ENCODE measurements at places on chromosomes 4 and X.

DNA sequence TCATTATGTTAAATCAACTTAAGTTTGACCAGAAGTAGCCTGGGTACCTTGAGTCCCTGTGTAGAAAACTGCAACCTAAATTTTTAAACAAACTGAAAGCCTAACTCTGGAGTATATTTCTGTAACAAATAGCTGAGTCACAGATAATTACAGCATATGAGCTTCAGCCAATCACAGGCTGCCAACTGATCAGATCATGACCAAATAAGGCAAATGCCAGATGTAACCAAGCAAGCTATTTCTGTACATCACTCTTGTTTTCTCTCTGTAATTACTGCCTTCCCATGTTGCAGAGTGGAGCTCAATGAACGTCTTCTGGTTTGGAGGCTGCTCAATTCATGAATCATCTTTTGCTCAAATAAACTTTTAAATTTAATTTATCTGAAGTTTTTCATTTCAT, 980.9 kb upstream of the DIAPH2 start:
- no peak for DNase-seq

DNA sequence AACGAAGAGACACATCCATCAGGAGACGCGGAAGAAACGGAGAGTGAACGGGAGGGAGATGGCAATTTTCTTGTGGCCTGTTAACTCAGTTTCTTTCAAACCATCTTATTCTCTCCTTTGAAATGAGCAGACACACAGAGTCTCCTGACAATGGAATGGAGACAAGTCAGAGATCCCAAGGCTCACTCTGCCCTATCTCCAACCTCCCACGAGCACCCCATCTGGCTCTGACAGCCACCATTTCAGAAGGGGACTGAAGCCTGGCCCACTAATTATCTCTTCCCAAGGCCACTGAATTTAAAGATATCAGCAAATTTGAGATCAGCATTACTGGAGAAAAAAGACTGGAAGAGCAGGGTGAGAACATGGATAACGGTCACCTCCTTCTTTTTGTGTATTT, 215.6 kb downstream of the DHX15 start:
- no peak for DNase-seq

GRCh38 chr4:46386570-46386969, 3.4 kb downstream of the GABRA2 start:
- no peak for DNase-seq

DNA sequence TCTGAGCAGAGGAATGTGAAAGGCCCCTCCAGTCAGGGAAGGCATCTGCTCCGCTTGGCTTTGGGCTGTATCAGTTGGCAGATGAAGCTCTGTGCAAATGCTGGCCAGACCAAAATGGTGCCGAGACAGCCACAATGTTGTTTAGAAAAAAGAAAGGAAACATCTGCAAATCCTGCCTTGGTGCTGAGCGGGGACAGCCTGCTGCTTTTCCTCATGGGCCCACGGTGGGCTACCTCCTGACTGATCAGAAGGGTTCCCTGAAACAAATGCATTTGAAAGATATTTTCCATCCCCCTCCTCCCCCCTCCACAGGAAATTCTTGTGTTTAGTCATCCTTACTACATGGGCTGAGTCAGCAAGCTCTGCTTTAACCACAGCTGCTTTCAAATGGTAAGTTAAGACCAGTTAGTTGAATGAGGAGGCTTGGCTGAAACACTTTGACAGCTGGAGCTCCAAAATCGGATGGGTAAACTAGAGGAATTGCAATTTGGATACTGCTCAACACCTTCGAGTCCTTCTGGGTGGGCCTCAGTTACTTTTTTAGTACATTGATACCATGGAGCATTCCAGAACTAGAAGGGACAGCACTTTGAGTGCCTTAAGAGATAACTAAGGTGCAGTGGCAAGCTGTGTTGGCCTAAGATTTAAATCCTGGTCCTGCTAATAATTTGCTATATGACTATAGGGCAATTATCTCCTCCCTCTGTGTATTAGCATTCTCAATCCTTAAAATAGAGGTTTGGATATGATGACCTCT, 36.0 kb downstream of the PLAC1 start:
- no peak for DNase-seq

- no peak for DNase-seq
These were observed 302.4 kb upstream of the PRPS2 start for GRCh38 chrX:12488771-12489170.

- no peak for DNase-seq
These were observed 524 bp upstream of the EXOSC9 start for GRCh38 chr4:121800638-121800960.
